ENCODE measurements at places on chromosomes 7 and 10. TPM values are rescaled to one million over a fixed set of nuclear protein-coding genes. Genes with fewer than 3 reads are reported as not detected.

Gene CLCN1
- total RNA-seq = not detected

Gene DNA2
- 14.5 TPM for total RNA-seq

Gene PROSER2
- 5.7 TPM for total RNA-seq

Gene PRRT4
- 10.8 TPM for total RNA-seq

Gene HOXA6
- not detected for total RNA-seq

Gene CRPPA
- total RNA-seq = 3.2 TPM

Gene PRSS37
- not detected for total RNA-seq

Gene ELN
- 44.8 TPM for total RNA-seq

Measured in endothelial cell (in vitro differentiated cells).